ENCODE measurements at places on chromosomes 7 and 10.

DNA sequence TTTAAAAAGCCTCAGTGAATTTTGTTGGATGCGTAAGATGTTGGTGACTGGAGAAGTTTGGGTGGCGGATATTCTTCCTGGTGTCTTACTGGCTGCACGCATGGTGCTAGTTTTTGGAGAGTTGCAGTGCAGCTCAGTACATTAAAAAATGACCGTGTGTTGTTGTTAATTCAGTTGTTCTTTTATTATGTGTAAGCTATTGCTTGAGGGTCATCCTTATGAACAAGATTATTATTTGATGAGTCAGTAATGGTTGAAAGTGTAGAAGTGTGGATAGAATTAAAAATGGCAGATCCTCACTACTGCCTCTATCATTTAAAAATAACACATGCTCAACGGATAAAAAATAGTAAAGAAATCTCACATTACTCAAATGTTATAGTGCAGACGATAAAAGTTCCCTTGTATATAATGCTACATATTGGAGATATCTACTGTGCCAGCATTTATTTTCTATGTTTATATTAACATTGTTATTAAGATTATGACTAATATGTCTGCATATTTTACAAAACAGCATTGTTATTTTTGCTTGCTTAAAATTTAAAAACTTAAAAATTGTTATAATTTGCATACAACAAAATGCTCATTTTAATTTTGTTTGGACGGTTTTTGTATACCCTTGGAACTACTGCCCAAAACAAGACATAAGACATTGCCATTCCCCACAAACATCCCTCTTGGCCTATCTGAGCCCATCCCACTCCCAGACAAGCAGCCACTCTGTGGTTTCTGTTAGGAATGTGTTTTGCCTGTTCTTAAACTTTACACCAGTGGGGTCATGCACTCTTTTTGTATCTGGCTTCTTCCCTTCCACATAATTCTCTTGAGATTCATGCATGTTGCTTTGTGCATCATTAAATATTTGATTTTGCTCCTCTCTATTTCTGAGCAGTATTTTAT, 142.0 kb downstream of the DOCK1 start:
- no peak overlapping the region for H3K27ac ChIP-seq
- no peaks in the 10 kb centered on the region for H3K36me3 ChIP-seq
- no peak overlapping the region for H3K4me3 ChIP-seq
- DNase-seq, result no peak
- H3K4me1 ChIP-seq, result no peaks in the 10 kb centered on the region

GRCh38 chr10:75023074-75023473, 88.4 kb upstream of the SAMD8 start:
- no peak overlapping the region for H3K27ac ChIP-seq
- no peaks in the 10 kb centered on the region for H3K27me3 ChIP-seq
- no peak for DNase-seq
- H3K4me3 ChIP-seq, result no peak overlapping the region

GRCh38 chr7:111266613-111267012, 175.7 kb downstream of the LRRN3 start:
- no peak overlapping the region for H3K27ac ChIP-seq
- no peak overlapping the region for H3K4me3 ChIP-seq
- no peaks in the 10 kb centered on the region for H3K4me1 ChIP-seq
- no peaks in the 10 kb centered on the region for H3K36me3 ChIP-seq
- no peak for DNase-seq

- H3K36me3 ChIP-seq, result no peaks in the 10 kb centered on the region
- no peak for DNase-seq
- H3K4me3 ChIP-seq, result no peak overlapping the region
Measured at GRCh38 chr10:44756216-44756615, 154.9 kb upstream of the TMEM72 start.

DNA sequence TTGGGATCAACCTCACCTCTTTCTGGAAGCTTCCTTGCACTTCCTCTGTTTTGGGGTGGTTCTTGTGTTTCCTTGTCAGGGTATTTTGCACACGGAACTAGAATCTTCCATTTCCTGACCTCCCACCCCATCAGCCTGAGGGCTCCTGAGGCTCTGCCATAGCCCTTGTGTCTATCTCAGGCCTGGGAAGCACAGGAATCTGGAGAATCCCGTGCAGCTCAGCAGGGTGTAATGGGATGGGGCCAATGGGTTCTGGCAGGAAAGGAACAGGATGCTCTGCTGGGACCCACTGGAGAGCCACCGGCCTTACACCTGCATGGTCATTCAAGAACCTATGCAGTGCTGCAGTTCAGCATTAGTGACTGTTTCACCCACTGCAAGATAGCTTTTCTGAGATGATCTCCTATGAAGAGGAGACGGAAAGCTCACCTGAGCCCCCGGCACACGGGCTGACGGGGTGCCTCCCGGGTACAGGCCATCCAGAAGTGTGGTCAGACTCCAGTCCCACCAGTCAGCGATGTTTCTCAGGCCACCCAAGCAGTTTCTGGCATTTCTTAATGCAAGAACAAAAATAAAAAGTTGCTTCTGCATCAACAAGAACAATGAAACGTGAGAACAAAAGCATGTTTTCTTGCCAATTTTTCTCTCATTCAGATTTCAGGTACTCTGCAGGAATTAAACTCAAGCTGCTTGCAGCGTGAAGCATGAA, 133.2 kb downstream of the PKD1L1 start:
- no peak overlapping the region for H3K27ac ChIP-seq
- DNase-seq, result no peak
- H3K4me1 ChIP-seq, result no peaks in the 10 kb centered on the region
- no peaks in the 10 kb centered on the region for H3K36me3 ChIP-seq
- no peaks in the 10 kb centered on the region for H3K27me3 ChIP-seq

- H3K36me3 ChIP-seq, result no peaks in the 10 kb centered on the region
- no peaks in the 10 kb centered on the region for H3K4me1 ChIP-seq
- no peak overlapping the region for H3K27ac ChIP-seq
Measured at GRCh38 chr7:440059-440749, 79.4 kb downstream of the PDGFA start.

DNA sequence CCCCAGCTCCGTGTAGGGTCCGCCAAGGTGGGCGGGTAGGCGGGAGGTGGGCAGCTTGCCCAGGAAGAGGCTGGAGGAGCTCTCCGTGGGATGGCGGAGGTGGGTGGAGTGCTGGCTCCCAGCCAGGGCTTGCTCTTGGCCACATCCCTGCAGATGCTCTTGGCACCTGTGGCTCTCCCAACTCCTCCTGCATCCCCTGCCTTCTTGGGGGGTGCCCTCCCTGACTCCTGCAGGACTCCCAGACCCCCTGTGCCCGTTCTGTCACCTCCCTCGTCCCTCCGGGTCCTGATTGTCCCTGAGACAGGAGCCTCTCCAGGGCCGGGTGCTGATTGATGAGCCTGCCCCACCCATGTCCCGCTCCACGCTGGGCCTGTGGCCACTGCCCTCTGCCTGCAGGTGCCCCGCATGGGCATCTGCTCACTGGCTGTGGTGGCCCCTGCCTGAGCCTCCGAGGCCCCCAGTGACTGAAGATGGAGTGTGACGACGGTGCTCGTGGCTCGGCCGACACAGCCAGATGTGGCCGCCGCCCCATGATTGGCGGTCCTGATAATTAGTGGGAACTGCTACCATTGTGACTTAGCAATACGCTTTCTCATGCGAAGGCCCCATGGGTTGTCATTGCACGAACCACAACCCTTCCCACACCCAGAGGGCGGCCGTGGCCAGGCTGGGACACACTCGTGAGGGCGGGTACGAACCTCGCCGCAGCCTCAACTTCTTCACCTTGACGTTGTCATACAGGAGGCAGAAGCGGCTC, 23.6 kb downstream of the CFAP46 start:
- H3K27ac ChIP-seq, result no peak overlapping the region
- no peak overlapping the region for H3K4me3 ChIP-seq
- no peaks in the 10 kb centered on the region for H3K36me3 ChIP-seq
- H3K27me3 ChIP-seq, result no peaks in the 10 kb centered on the region
- no peaks in the 10 kb centered on the region for H3K4me1 ChIP-seq

DNA sequence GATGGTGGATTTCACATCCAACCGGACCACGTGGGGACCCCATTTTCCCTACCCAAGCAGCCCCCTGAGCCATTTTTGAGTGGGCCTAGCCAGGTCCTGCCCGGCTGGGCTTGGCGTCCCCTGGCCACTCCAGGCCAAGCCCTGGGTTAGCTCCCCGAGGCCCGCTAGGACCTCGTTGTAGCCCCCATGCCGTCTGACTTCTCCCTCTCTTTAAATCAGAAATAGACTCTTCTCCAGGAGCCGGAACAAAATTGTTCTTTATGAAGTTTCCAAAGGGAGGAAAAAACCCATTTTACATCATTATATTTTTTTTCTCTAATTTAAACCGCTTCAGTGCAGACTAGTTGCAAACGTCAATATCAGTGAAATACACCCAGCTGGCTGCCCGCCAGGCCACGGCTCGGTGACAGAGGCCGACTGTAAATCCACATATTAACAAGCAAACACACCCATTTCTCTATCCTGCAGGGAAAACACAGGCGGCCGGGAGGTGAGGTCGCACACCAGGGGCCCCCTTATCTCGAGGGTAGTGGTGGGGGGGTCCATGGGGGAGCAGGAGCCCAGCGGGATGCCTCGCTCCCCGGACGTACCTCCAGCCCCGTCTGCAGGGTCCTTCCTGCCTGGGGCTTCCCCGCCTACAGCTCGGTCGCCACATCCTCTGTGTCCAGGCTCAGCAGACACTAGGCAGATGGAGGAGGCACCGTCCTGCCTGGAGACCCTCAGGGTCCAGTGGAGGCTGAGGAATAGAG, 72.7 kb downstream of the ELFN1 start:
- no peak overlapping the region for H3K27ac ChIP-seq
- peak overlapping the region; percentile 7 for H3K4me3 ChIP-seq
- no peaks in the 10 kb centered on the region for H3K4me1 ChIP-seq
- H3K36me3 ChIP-seq, result no peaks in the 10 kb centered on the region
- no peaks in the 10 kb centered on the region for H3K27me3 ChIP-seq
- DNase-seq, result no peak

DNA sequence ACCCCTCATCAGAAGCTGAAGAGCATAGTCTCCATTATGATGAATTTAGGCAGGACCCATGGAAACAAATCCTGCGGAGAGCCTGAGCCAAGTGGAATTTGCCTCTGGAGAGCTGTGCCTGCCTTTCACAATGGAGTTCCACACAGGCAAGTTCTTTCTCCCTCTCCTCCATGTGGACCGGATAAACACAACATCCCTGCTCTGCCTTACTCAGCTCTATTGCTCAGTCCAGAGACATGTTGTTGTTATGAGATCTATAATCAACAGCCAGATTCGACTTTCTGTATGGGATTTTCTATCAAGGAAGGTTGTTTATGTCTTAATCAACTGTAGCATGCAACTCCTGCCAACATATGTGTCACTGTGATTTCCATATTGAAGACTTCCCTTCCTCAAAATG, 59.5 kb upstream of the ELMO1 start:
- no peak overlapping the region for H3K27ac ChIP-seq
- H3K36me3 ChIP-seq, result no peaks in the 10 kb centered on the region
- no peak for DNase-seq
- no peaks in the 10 kb centered on the region for H3K4me1 ChIP-seq
- H3K27me3 ChIP-seq, result no peaks in the 10 kb centered on the region
- H3K4me3 ChIP-seq, result no peak overlapping the region

- no peaks in the 10 kb centered on the region for H3K27me3 ChIP-seq
- no peaks in the 10 kb centered on the region for H3K4me1 ChIP-seq
- no peak overlapping the region for H3K4me3 ChIP-seq
- H3K27ac ChIP-seq, result no peak overlapping the region
- no peaks in the 10 kb centered on the region for H3K36me3 ChIP-seq
Measured at GRCh38 chr7:155669717-155670505, 25.4 kb downstream of the RBM33 start.

DNA sequence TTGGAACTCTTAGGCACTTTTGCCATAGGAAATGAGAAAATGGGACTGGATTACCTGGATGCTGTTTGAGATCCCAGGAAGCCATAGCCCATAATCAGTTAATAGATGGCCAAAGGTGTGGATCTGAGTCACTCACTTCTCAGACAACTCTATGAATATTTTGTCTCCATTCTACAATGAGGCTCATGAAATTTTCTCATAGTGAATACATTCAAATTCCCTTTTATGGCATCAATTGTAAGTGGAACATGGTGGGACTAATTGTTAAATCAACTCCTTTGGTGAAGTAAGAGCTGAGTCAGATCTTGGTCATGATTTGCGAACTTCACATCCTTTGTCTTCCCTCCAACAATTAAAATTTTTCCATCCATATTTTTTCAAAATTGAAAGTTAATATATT, 222.1 kb downstream of the ARL4A start:
- DNase-seq, result no peak
- no peaks in the 10 kb centered on the region for H3K27me3 ChIP-seq
- H3K4me3 ChIP-seq, result no peak overlapping the region
- no peaks in the 10 kb centered on the region for H3K36me3 ChIP-seq
- H3K4me1 ChIP-seq, result no peaks in the 10 kb centered on the region

- no peak overlapping the region for H3K4me3 ChIP-seq
- no peaks in the 10 kb centered on the region for H3K4me1 ChIP-seq
- H3K36me3 ChIP-seq, result no peaks in the 10 kb centered on the region
- no peak overlapping the region for H3K27ac ChIP-seq
- DNase-seq, result no peak
Measured at GRCh38 chr10:66244953-66245352, 680.9 kb upstream of the LRRTM3 start.

DNA sequence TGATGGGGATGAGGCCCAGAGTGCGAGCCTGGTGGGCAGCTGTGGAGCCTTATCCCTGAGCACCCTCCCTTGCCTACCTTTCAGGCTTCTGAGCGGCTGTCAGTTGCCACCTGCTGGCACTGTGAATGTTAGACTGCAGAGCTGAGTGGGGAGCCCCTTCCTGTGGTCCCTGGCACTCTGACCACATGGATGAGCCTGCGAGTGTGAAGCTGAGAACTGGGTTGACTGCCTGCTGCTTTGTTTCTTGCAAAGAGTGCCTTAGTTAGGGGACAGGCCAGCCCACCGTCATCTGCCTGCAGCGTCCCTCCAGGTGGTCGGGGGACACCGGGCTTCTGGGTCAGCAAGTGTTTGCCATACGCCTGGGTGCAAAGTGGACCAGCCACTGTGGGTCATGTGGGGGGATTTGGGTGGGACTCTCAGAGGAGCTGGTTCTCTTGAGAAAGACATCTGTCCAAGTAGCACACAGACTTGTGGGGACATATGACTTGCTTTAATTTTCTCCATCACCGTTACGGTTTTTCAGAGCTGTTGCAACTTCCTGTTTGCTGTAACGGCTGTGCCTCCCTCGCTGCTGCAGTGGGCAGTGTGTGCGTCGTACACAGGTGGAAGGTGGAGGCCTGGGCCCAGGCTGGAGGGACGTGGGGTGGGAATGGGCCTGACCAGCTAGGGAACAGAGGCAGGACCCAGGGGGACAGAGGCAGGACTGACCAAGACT, 13.7 kb downstream of the INPP5A start:
- peak overlapping the region; percentile 25 for H3K27ac ChIP-seq
- DNase-seq, result no peak
- peaks cover 29% of the 10 kb centered on the region for H3K4me1 ChIP-seq
- no peaks in the 10 kb centered on the region for H3K36me3 ChIP-seq

GRCh38 chr7:91344911-91345310, 80.7 kb downstream of the FZD1 start:
- H3K27ac ChIP-seq, result no peak overlapping the region
- H3K4me1 ChIP-seq, result no peaks in the 10 kb centered on the region
- no peaks in the 10 kb centered on the region for H3K27me3 ChIP-seq
- DNase-seq, result no peak

GRCh38 chr10:24150853-24151252, 58.1 kb upstream of the KIAA1217 start:
- no peaks in the 10 kb centered on the region for H3K27me3 ChIP-seq
- no peaks in the 10 kb centered on the region for H3K36me3 ChIP-seq
- DNase-seq, result no peak
- H3K4me1 ChIP-seq, result no peaks in the 10 kb centered on the region
- H3K27ac ChIP-seq, result no peak overlapping the region

- no peaks in the 10 kb centered on the region for H3K4me1 ChIP-seq
- H3K27ac ChIP-seq, result no peak within 1 kb of the TSS
- no peak within 1 kb of the TSS for H3K4me3 ChIP-seq
- H3K36me3 ChIP-seq, result no peaks in the 10 kb centered on the region
Measured at GRCh38 chr7:141946796-141947195, at the start of gene CLEC5A. CLEC5A (minus strand) TSS chr7:141946974; CDS start chr7:141946292, 682 bp downstream.
